HFFc6 (cell line): ENCODE measurements at places on chromosomes 1 and 21. TPM values are rescaled to one million over a fixed set of nuclear protein-coding genes. Genes with fewer than 3 reads are reported as not detected.
A peak's percentile ranks its signal among the peaks of the same experiment; 100 is the strongest.

Gene ATP1A4
- not detected in 3 replicates for total RNA-seq

- H3K36me3 ChIP-seq: no peaks in the 10 kb centered on the region
- H3K4me1 ChIP-seq: no peaks in the 10 kb centered on the region
- DNase-seq: no peak
- no peak overlapping the region for H3K4me3 ChIP-seq
- no peaks in the 10 kb centered on the region; the same call in 1 of the 2 replicates for H3K27me3 ChIP-seq
- H3K27ac ChIP-seq: no peak overlapping the region
Observed at GRCh38 chr1:186872291-186872690, 43.5 kb downstream of the PLA2G4A start.

DNA sequence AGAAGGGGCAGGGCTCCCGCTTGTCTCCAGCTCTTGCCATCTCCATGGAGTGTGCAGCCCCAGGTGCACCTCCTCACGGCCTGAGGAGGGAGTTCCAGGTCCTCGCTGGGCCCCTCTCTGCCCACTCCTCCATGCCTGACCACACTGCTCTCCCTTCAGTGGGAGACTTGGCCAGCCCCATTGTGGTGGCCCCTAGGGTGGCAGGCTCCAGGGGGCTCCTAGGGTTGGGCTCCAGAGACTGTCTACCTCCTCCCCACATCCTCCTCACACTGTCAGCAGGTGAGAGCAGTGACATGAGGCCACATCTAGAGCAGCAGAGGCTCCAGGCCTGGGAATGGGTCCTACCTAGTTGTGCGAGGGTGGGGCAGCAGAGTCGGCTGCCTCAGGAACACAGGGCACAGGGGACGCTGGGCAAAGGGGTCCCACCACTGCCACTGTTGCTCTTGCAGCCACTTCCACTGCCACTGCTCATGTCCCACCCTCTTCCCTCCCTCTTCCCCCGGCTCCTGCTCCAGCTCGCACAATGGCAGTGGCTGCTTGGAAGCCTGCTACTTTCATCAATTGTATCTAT, 514.8 kb downstream of the MRPL39 start:
- no peak overlapping the region for H3K27ac ChIP-seq
- no peaks in the 10 kb centered on the region; the same call in 1 of the 2 replicates for H3K4me1 ChIP-seq
- H3K27me3 ChIP-seq: 0 out of 2 replicates have a peak, but pooled peaks cover 6% of the 10 kb centered on the region
- no peak overlapping the region for H3K4me3 ChIP-seq
- peaks cover 12% of the 10 kb centered on the region for H3K36me3 ChIP-seq

- H3K4me3 ChIP-seq: no peak overlapping the region
- no peak for DNase-seq
- no peak overlapping the region for H3K27ac ChIP-seq
- peaks cover 5% of the 10 kb centered on the region; the same call in 1 of the 2 replicates for H3K4me1 ChIP-seq
- no peaks in the 10 kb centered on the region for H3K27me3 ChIP-seq
Observed at GRCh38 chr21:33339918-33340317, 15.1 kb downstream of the IFNAR1 start.

DNA sequence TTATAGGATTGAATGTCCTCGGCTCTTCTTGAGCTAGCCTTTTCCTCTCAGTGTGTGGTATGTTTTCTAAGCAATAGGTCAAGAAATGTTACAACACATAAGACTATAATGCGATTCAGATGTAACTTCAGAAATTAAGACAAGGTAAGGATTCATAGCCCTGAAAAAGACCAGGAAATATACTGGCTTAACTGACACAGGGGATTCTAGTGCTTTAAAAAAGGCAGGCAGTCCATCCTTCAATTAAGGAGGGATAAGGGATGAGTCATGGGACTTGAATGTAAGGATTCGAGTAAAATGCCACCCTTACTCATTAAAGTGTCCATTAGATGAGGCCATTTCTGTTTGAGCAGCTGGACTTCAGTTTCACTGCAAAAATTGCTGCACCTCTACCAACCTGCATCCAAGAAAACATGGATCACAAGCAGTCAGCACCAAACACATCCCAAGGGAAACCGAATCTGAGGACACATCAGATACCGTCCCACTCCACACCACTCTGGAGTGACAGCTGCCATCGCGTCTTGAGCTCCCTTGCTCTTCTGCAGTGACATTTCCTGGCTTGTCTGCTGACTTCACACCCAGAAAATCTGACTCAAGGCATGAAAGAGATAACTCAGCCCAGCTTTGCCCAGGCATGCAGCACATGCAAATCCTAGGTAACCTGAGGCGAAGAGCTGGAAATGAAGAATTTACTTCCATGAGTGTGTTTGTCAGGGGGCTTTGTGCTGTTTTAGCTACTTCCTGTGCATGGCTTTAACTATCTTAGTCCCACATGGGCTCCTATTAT, 37.8 kb downstream of the NGF start:
- peak overlapping the region; percentile 84 for H3K27ac ChIP-seq
- peaks cover 8% of the 10 kb centered on the region for H3K27me3 ChIP-seq
- H3K36me3 ChIP-seq: peaks cover 72% of the 10 kb centered on the region
- peaks cover 93% of the 10 kb centered on the region for H3K4me1 ChIP-seq
- H3K4me3 ChIP-seq: peak overlapping the region; percentile 59
- DNase-seq: peak; percentile 73

- no peaks in the 10 kb centered on the region; the same call in none of the 2 replicates for H3K4me1 ChIP-seq
- H3K4me3 ChIP-seq: no peak overlapping the region
- no peak for DNase-seq
- no peak overlapping the region for H3K27ac ChIP-seq
Observed at GRCh38 chr1:115229016-115229415, 109.0 kb downstream of the NGF start.

DNA sequence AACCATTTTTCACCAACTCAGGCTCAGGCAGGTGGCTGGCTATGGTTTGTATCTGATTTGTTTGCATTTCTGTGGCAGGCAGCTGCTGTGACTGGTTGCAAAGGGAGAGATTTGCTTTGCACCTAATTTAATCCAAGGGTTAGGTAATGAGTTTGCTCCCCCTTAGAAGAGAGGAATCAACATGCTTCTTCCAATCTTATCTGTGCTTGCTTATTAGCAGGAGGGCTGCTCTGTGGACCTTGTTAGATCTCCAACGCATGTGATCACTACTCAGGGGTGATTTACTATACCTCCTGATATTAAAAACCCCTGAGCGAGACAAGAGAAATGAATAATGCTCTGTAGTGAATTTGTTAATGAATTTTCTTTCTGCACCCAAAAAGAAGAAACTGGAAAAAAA, 20.5 kb downstream of the OLFML3 start:
- H3K36me3 ChIP-seq: peaks cover 9% of the 10 kb centered on the region
- no peak overlapping the region for H3K27ac ChIP-seq
- peaks cover 5% of the 10 kb centered on the region for H3K27me3 ChIP-seq
- H3K4me1 ChIP-seq: peaks cover 23% of the 10 kb centered on the region
- no peak for DNase-seq

Gene TMIGD3
- total RNA-seq: not detected in 3 replicates

DNA sequence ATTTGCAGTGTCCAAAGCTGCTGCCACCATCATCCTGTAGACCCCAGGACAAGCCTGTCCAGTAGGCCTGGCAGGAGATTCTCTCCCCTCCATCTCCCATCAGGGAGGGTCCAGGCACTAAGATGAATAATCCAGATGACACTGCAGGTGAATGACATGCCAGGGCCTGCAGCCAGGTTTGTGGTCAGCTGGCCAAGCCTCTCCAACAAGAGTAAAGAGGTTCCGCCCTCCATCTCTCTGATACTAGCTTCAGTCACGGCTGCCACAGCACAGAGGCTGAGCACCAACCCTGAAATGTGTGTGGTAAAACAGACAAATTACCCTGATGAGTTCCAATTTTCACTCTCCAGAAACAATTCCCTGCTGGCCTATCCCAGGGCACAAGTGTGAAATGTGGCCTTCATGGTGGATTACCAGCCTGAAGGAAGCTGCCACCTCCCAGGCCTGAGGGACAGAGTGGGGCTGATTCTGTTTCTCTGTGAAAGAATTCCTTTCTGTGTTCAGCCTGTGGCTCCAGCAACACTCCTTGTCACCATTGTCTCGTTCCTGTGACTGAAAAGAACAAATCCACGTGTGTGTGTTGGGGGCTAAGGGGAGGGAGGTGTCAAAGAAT, 19.9 kb upstream of the LHX4 start:
- DNase-seq: no peak
- H3K4me3 ChIP-seq: no peak overlapping the region
- H3K27ac ChIP-seq: no peak overlapping the region
- H3K27me3 ChIP-seq: peaks cover 3% of the 10 kb centered on the region; the same call in 1 of the 2 replicates
- no peaks in the 10 kb centered on the region for H3K36me3 ChIP-seq

Gene NLRP3
- total RNA-seq: 0.27 to 3.9 TPM (median 0.43 TPM) in 3 replicates

Gene SLC1A7
- 0.09 TPM in 1 of 3 replicates, not detected in the others for total RNA-seq

- DNase-seq: no peak
- no peak overlapping the region for H3K27ac ChIP-seq
- no peak overlapping the region for H3K4me3 ChIP-seq
- peaks cover 15% of the 10 kb centered on the region for H3K36me3 ChIP-seq
- peaks cover 2% of the 10 kb centered on the region; the same call in 1 of the 2 replicates for H3K27me3 ChIP-seq
Observed at GRCh38 chr1:226887006-226887405, 16.6 kb downstream of the PSEN2 start.

GRCh38 chr1:103002005-103002404, 106.3 kb downstream of the COL11A1 start:
- H3K36me3 ChIP-seq: peaks cover 39% of the 10 kb centered on the region
- no peak for DNase-seq
- H3K27ac ChIP-seq: no peak overlapping the region

GRCh38 chr1:26349188-26349876, 4.6 kb downstream of the CRYBG2 start:
- peak; percentile 92 for DNase-seq
- H3K36me3 ChIP-seq: no peaks in the 10 kb centered on the region
- peaks cover 6% of the 10 kb centered on the region for H3K27me3 ChIP-seq
- peak overlapping the region; percentile 64 for H3K27ac ChIP-seq

Gene TTC34
- total RNA-seq: 0.14 to 0.16 TPM (median 0.14 TPM) in 3 replicates

Gene SLC45A1
- total RNA-seq: 1.5 to 2.0 TPM (median 1.6 TPM) in 3 replicates

GRCh38 chr1:221736714-221737113, 5.2 kb downstream of the DUSP10 start:
- no peak for DNase-seq
- peak overlapping the region; percentile 7; the same call in 1 of the 2 replicates for H3K27ac ChIP-seq
- peaks cover 27% of the 10 kb centered on the region for H3K36me3 ChIP-seq
- H3K4me3 ChIP-seq: peak overlapping the region; percentile 47; the same call in 1 of the 2 replicates
- H3K27me3 ChIP-seq: no peaks in the 10 kb centered on the region

Gene TNFSF4
- 0.73 to 1.6 TPM (median 1.3 TPM) in 3 replicates for total RNA-seq

- H3K27ac ChIP-seq: no peak overlapping the region
- H3K27me3 ChIP-seq: no peaks in the 10 kb centered on the region; the same call in 1 of the 2 replicates
- H3K4me3 ChIP-seq: no peak overlapping the region
- no peaks in the 10 kb centered on the region for H3K36me3 ChIP-seq
- H3K4me1 ChIP-seq: peaks cover 32% of the 10 kb centered on the region
Observed at GRCh38 chr1:178064191-178064821, 29.6 kb upstream of the RASAL2 start.

DNA sequence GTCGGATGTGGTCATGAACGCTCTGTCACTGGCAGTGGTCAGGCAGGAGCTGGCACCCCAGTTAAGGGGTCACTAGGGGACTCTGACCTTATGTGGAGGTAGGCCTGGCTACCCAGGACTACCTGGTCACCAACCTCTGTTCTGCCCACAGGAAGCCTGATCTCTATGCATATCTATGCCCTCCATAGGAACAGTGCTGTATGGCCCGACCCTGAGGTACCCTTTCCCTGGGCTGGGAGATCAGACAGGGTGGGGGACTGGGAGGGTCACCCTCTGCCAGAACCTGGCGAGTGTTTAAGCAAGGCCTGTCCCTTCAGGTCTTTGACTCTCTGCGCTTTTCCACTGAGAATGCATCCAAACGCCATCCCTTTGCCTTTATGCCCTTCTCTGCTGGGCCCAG, 19.0 kb downstream of the CYP4B1 start:
- H3K4me3 ChIP-seq: no peak overlapping the region
- H3K27me3 ChIP-seq: peaks cover 3% of the 10 kb centered on the region; the same call in 1 of the 2 replicates
- H3K4me1 ChIP-seq: no peaks in the 10 kb centered on the region

DNA sequence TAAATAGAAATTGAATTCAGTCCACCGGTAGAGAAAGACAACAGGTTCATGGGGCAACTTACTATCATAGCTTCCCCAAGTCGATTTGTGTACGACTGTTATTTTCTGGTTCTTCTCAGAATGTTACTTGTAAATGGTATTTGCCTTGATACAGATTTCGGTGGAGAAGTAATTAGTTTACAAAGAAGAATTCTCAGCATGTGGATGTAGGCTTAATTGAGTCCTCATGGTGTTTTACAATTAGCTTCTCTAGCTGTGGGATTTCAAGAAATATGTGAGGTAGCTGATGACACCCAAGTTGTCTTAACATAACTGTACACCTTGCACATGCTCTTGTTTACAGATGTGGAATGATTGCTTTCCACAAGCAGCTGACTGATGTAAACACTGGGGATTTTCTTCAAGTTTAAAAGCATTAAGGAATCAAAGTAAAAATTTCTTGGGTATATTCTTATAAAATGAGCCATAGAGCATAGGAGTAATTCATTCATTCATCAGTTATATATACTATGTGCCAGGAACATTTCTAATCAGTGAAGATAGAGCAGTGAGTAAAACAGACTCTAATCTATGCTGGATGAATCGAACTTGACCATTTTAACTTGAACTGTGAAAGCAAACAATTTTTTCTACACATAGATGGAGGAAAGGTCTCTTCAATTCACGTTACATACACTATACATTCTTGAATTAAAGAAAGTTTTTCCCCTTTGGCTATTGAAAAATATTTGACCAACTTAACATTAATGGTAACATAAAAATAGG, 1.4 kb downstream of the MACO1 start:
- H3K27ac ChIP-seq: peak overlapping the region; percentile 78
- peaks cover 5% of the 10 kb centered on the region; the same call in 1 of the 2 replicates for H3K36me3 ChIP-seq
- peak overlapping the region; percentile 92 for H3K4me3 ChIP-seq
- no peak for DNase-seq
- peaks cover 73% of the 10 kb centered on the region for H3K4me1 ChIP-seq
- H3K27me3 ChIP-seq: no peaks in the 10 kb centered on the region

DNA sequence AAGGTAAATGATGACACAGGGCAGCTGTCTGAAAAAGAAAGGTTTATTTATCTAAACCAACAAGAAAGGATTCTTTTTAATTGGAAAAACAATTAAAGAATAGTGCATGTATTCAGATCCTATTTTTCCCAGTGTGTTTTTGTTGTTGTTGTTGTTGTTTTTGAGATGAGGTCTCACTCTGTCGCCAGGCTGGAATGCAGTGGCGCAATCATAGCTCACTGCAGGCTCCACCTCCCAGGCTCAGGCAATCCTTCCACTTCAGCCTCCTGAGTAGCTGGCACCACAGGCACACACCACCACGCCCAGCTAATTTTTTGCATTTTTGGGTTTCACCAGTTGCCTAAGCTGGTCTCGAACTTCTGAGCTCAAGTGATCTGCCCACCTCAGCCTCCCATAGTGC, 22.1 kb downstream of the NEK2 start:
- no peak for DNase-seq
- H3K4me1 ChIP-seq: peaks cover 38% of the 10 kb centered on the region
- no peaks in the 10 kb centered on the region for H3K36me3 ChIP-seq
- H3K4me3 ChIP-seq: no peak overlapping the region

Gene ASTN1
- total RNA-seq: not detected in 3 replicates
